ENCODE measurements at places on chromosomes 3 and 15.

- DNase-seq, result peak; percentile 49
Measured at GRCh38 chr15:77617476-77618230, 15.1 kb downstream of the LINGO1 start.

- no peak for DNase-seq
Measured at GRCh38 chr15:64775551-64776401, at the start of gene RBPMS2. TSS of gene RBPMS2 (minus strand) at chr15:64775589. CDS start at chr15:64775319, 270 bp downstream.

- DNase-seq, result no peak
Measured at GRCh38 chr3:124397088-124397487, 333.2 kb upstream of the UMPS start.

- DNase-seq, result no peak
Measured at GRCh38 chr15:94644433-94644832, 413.1 kb downstream of the MCTP2 start.

GRCh38 chr3:52688266-52688665 is 2.4 kb downstream of the GNL3 start:
- DNase-seq, result no peak

DNA sequence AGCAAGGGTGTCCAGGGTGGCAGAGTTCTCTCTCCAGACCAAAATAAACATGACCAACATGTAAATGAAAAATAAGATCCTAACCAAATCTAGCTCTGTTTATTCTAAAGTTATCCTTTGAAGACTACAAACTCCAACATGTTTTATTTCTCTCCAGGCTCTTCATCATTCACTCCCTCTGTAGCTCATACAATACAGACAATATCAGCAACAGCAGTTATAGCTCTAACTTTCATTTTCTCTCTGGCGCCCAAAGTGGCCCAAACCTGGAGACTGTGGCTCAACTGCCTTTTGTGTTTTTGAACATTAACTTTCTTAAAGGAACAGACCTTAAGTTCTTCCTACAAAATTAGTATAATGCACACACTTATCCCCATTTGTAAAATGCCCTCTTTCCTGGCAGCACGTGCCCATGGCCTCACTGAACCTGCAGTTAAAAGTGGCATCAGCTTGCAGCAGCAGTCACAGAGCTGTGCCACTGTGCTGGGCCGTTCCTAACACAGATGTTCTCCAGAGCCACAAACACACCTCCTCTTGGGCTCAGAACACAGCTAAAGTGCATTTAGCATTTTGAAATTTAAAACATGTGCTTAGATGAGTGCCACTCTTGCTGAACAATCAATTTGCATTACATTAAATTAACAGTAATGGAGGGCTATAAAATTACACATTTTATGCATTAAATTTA is 91.9 kb downstream of the RORA start:
- DNase-seq, result no peak

GRCh38 chr3:191355406-191355805 is 25.1 kb upstream of the UTS2B start:
- no peak for DNase-seq

- no peak for DNase-seq
Measured at GRCh38 chr3:156093964-156094363, 26.4 kb upstream of the KCNAB1 start.

- DNase-seq, result no peak
Measured at GRCh38 chr3:172347895-172348679, 100.2 kb downstream of the GHSR start.

DNA sequence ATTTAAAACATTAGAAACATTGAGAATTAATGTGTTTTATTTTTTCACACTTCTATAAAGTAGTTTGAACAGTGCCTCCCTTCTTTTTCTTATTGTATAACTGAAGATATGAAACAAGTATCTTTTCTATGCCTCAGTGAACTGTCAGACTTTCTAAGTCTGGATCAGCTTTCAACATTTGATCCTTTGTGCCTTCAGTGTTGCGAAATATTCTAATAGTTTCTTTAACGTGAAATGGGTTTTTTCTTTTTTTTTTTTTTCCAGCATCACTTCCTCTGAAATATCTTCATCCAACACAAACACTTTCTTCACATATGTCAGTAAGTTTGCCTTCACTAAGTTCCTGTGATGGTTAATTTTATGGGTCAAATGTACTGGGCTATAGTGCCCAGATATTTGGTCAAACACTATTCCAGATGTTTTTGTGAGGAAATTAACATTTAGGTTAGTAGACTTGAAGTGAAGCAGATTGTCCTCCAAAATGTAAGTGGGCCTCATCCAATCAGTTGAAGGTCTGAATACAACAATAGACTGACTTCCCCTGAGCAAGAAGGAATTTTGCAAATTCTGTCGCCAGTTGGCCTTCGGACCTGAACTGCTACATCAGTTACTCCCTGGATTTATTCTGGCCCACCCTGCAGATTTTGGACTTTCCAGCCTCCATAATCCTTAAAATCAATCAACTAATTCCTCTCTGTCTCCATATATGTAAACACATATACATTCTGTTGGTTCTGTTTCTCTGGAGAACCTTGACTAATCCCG is 6.4 kb upstream of the CPOX start:
- DNase-seq, result no peak

DNA sequence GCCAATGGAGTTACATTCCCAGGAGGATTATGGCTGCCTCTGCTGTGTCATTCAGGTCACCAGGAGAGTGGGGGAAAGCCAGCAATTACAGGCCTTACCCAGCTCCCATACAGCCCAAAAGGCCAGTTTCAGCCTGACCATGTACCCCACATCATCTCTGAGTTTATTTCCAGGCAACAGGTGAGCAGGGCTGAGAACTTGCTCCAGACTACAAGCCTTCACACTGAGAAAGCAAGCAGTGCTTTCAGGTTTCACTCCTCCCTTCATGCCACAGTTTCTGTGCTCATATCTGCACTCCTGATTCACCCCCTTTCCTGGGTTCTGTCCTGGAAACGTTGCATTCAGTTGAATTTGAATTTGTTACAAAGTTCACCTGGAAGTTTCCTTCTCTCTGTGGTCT is 68.1 kb upstream of the ABI3BP start:
- DNase-seq, result no peak

DNA sequence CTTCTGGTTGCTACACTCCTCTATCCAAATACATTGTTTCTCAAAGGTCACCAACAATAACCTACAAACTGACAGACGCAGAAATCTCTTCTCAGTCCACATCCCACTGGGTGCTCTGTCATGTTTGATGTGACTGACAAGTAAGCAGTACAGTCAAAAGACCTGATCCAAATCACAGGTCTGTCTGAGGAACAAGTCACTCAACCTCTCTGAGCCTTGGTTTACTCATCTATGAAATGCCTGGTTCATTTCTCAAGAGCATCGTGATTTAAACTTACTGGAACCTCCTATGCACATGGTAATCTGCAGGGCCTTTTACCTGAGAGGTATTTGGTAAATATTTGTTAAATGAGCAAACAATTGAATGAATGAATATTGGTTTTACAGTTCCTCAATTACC is 5.5 kb downstream of the LRRC31 start:
- no peak for DNase-seq

GRCh38 chr3:17686613-17687012 is 55.8 kb downstream of the TBC1D5 start:
- DNase-seq, result no peak

- no peak for DNase-seq
Measured at GRCh38 chr3:10783360-10784351, 32.4 kb upstream of the SLC6A11 start.

- DNase-seq, result no peak
Measured at GRCh38 chr3:69126999-69127398, 4.6 kb upstream of the LMOD3 start.

DNA sequence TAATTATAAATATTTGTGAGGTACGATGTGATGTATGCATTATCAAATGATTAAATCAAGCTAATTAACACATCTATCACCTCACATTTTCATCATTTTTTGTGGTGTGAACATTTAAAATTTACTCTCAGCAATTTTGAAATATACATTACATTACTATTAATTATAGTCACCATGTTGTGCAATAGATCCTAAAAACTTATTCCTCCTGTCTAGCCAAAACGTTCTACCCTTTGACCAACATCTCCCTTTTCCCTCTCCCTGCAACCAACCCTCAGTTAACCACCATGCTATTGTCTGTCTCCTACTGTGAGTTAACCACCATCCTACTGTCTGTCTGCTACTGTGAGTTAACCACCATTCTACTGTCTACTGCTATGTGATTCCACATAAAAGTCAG is 20.7 kb upstream of the SLMAP start:
- DNase-seq, result no peak

DNA sequence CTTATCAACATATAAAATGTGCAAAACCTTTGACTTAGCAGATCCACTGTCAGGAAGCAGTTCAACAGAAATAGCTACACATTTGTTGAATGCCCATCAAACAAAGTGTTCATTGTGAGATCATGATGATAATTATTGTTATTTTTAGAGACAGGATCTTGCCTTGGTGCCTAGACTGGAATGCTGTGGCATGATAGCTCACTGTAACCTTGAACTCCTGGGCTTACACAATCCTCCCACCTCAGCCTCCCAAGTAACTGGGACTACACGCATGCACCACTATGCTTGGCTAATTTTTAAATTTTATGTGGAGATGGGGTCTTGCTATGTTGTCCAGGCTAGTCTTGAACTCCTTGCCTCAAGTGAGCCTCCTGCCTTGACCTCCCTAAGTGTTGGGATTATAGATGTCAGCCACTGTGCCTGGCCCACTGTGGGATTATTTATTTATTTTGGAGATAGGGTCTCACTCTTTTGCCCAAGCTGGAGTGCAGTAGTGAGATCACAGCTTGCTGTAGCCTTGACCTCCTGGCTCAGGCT is 8.8 kb downstream of the MAP2K5 start:
- DNase-seq, result no peak

GRCh38 chr15:38509152-38509551 is 55.2 kb downstream of the FAM98B start:
- no peak for DNase-seq

- no peak for DNase-seq
Measured at GRCh38 chr3:141227752-141228151, 3.9 kb upstream of the PXYLP1 start.

GRCh38 chr15:36932070-36932469 is 168.3 kb downstream of the MEIS2 start:
- DNase-seq, result no peak

- DNase-seq, result no peak
Measured at GRCh38 chr3:100158918-100159330, 44.6 kb upstream of the FILIP1L start.

- DNase-seq, result no peak
Measured at GRCh38 chr3:106428565-106428994, 559.8 kb upstream of the CBLB start.

DNA sequence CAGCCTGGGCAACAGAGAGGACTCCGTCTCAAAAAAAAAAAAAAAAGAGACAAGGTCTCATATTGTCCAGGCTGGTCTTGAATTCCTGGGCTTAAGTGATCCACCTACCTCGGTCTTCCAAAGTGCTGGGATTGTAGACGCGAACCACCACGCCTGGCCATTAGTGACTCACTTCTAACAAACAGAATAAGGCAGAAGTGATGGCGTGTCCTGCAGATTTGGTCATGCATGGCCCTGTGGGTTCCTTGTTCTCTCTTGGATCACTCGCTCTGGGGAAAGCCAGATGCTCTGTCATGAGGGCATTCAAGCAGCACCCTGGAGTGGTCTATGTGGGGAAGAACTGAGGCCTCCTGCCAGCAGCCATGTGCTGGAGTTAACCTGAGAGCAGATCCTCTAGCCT is 27.4 kb upstream of the TJP1 start:
- no peak for DNase-seq

DNA sequence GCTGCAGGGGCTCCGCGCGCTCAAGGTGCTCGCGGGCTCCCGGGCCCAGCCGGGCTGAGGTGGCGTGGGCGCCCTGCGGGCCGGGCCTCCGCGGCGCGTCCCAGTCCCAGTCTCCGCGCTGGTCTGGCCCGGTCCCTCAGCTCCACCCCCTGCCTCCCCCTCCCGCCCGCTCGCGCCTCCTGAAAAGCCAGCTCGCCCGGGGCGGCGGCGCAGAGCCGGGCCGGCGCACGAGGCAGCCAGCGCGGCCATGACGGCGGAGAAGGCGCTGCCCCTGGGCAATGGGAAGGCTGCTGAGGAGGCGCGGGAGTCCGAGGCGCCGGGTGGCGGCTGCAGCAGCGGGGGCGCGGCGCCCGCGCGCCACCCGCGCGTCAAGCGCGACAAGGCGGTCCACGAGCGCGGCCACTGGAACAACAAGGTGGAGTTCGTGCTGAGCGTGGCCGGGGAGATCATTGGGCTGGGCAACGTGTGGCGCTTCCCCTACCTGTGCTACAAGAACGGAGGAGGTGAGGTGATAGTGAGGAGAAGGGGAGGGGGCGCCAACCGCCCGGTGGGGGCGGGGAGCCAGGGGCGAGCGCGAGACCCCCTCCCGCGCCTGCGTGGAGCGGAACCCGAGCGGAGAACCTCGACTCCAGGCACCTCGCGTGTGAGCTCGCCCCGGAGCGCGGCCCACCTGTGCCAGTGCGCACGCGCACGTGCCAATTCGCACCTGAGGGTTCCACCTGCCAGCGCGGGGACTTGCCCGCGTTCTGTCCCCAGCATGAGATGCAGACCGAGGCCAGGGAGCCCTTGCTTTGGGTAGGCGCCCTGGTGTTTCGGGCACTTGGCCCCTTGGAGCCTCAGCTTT is at the start of gene SLC6A11:
Gene SLC6A11, plus strand, starts transcription at position 210 of the 844 bp plus-strand sequence. Its CDS starts 38 bp downstream, at position 248.
- no peak for DNase-seq

GRCh38 chr3:43923104-43923882 is 232.6 kb downstream of the ABHD5 start:
- DNase-seq, result no peak

GRCh38 chr3:62149962-62150361 is 223.4 kb downstream of the FEZF2 start:
- DNase-seq, result no peak

- DNase-seq, result no peak
Measured at GRCh38 chr15:50219820-50220219, 37.8 kb downstream of the SLC27A2 start.

- no peak for DNase-seq
Measured at GRCh38 chr3:30614943-30615342, 8.5 kb downstream of the TGFBR2 start.

DNA sequence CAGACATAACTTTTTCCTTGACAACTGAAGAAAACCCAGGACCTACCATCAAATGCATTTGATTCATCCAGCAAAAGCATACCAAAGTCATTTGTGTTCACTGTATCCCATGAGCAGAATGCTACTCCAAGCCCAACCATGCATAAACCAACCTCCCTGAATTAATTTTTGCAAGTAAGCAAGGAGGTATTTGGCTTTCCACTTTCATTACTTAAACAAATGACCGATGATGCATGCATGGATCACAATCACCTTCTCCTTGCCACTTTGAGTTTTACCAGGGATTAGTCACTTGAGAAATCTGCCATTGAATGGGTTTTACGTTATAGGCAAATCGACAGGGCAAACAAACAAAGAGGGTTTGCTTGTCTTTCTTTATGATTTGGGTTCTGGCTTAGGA is 214.8 kb downstream of the FMN1 start:
- no peak for DNase-seq

DNA sequence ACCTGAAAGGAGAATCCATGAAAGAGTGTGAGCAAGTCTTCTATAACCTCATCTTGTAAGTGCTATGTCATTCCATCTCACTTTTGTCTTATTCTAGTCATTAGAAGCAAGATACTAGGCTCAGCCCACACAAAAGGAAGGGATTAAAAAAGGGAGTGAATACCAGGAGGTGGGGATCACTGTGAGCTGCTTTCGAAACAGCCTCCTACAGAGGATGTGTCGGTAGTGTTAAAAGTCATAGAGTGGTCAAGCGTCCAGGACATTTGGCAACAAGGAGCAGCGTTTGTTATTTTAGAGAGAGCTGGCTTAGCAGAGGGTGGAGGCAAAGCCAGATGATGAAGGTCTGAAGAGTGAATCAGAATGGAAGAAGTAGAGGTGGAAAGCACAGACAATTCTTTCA is 11.7 kb upstream of the ZNF148 start:
- DNase-seq, result no peak

- DNase-seq, result no peak
Measured at GRCh38 chr3:148865049-148865448, at the start of gene CPA3. TSS of gene CPA3 (plus strand) at chr3:148865296. CDS start at chr3:148865308, 12 bp downstream.

All from Right ventricle myocardium inferior (tissue), 1 donor.